ENCODE measurements at places on chromosomes 16 and 17.
A peak's percentile ranks its signal among the peaks of the same experiment; 100 is the strongest.

- DNase-seq = no peak
These were observed 196.4 kb upstream of the WSCD1 start for GRCh38 chr17:5873781-5874180.

DNA sequence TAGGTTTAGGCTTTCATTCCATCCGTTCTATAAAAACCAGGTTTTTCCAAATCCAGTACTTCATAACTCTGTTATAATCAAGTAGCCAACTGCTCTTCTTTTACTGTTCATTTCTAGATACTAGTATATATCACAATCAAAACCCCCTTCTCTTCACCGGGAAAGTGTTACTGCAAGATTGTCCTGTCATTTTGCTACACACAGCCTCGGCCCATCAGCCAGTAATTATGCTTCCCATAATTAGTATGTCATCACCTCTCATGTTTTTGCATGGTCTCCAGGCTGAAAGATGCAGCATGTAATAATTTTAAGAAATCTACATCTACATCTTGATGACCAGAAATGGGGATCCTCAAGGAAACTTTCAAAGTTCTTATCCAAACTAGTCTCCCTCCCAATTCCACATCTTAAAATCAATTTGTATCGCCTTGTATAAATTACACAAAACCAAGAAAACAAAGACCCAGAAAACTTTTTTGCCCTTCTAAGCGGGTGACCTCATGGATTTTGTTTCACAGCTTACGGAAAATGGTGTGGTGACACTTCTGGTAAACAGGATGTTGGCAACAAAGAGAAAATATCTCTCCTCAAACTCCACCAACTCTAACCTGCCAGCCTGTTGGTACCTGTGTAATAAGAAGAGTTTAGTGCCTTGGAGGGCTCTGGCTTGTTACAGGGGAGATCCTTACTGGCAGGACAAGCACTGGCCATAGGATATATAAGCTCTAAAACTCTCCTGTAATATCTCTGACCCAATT, 9.3 kb downstream of the TACO1 start:
- DNase-seq = no peak

DNA sequence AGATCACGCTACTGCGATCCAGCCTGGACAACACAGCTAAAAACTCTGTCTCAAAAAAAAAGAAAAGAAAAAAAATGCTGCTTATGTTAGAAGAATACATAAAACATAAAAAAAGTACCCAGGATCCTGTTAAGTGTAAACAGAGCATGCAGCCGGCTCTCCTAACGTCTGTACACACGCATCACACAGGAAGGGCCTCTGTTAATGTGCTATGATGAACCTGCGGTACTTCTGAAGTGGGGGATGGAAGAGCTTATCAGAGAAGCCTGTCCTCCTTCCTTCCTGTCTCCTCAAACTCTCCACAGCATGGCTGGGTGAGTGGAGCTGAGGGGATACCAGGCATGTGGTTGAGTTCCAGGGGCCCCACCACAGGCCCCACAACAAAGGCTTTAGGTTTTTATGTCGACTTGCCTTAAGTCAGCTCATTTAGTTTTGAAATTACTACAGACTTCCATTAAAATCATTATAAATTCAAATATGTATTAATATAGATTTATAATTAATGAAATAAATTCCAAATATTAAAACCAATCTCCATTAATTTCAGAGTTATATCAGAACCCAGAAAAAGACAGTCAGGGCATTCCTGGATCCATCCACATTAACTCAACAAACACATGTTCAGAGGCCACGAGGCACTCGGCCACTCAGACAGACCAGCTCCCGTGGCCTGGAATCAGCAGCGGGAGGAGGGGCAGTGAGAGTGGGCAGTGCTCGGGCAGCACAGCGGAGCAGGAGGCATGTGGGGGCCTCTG, 11.7 kb downstream of the CCDC57 start:
- DNase-seq = no peak

GRCh38 chr16:66959704-66960161, 1.3 kb upstream of the CES3 start:
- DNase-seq = no peak

DNA sequence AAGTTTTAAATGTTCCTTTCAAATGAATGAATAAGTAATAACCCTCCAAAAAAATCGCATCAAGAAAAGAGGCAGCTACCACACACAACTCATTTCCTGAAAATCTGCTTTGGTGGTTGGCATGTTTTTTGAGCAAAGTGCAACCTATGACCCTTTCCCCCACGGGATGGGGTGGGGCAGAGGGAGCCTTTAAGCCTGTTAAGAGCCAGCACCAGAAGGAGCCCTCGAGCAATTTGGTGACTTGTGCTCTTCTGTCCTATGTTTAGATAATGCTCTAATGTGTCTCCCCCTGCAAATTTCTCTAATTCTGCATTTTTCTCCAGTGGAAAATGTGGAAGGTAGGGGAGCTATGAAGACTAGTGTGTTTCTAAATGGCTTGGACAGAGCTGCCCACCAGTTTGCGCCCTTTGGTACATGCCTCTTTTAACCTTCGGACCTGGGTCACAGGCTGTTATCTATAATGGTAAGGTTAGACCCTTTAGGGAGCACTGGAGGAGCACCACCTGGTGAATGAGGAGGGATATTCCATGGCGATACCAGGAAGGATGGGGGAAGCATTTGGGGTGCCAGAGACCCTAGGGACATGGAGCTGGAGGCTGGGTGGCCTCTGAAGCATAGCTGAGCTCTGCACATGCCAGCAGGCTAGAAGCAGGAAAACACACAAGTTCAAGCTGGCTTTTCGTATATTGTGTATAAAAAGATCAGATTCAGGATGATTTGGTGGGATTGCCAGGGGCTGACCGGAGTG, 1.6 kb downstream of the PYCARD start:
- DNase-seq = peak; percentile 38

GRCh38 chr17:39543664-39544063, 64.1 kb downstream of the NEUROD2 start:
- DNase-seq = no peak

DNA sequence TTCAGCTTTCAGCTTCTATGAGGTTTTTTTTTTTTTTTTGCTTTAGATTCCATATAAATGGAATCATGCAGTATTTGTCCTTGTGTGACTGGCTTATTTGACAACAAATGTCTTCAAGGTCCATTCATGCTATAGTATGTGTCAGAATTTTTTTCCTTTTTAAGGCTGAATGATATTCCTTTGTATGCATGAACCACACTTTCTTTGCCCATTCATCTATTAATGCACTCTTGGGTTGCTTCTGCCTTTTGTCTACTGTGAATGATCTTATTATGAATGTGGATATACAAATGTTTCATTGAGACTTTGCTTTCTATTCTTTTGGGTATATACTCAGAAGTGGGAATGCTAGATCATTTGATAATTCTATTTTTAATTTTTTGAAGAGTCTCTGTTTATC, 27.0 kb upstream of the LRRC75A start:
- no peak for DNase-seq

DNA sequence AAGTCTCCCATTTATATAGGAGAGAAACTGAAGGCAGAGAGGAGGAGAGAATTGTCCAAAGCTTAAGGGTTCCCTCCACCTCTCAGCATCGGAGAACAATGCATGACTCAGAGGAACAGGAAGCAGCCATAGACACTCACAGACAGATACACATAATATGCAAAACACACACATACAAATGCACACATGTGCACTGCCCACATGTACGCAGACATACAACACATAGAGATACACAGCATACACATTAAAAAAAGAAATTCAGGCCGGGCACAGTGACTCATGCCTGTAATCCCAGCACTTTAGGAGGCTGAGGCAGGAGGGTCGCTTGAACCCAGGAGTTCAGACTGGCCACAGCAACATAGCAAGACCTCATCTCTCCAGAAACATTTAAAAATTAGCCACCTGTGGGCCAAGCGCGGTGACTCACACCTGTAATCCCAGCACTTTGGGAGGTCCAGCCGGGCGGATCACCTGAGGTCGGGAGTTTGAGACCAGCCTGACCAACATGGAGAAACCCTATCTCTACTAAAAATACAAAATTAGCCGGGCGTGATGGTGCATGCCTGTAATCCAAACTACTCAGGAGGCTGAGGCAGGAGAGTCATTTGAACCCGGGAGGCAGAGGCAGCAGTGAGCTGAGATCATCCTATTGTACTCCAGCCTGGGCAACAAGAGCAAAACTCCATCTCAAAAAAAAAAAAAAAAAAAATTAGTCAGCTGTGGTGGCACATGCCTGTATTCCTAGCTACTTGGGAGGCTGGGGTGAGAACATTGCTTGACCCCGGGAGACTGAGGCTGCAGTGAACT, 11.3 kb downstream of the ERAL1 start:
- DNase-seq = no peak

DNA sequence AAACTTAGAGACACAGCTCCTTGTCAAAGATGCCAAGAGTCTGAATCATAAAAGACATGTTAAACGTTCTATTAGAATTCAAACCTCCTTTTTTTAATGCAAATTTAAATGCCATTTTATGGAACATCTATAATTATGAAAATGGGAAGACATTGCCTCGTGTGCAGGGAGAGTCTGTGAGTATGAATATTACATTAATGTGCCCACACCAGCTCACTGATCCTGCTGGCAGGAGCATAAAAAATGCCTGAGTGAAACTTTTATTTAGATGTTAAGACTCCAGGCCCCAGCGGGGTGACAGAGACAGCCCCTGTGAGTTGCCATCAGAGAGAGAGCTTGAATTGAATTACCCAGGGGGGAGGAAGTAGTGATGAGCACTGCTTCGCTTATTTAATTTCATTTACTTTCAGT, 84.8 kb downstream of the SNX11 start:
- DNase-seq = no peak

DNA sequence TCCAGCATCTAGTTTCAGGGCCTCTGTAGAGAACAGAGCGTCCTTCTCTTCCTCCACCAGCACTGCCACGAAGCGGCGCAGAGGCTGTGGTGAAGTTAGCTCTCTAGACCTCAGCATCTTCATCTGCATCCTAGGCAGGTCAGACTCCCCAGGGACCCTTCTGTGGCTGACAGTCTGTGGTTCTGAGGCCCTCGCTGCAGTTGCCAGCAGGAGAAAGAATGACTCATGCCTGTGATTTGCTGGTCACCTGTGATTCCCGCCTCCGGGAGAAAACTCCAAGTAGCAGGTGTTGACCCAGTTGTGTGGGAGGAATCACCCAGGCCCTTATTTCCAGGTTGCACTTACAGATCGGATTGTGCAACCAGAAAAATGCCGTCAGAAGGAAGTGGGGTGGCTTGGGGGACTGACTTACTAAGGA, 117.3 kb upstream of the CACNG5 start:
- DNase-seq = no peak

- no peak for DNase-seq
These were observed 252.5 kb downstream of the SEC14L1 start for GRCh38 chr17:77393274-77393600.

GRCh38 chr17:63495491-63495890, 18.6 kb downstream of the ACE start:
- DNase-seq = no peak

GRCh38 chr17:79027925-79028491, 4.0 kb downstream of the C1QTNF1 start:
- no peak for DNase-seq

GRCh38 chr16:65309354-65309753, 187.5 kb upstream of the CDH11 start:
- DNase-seq = no peak

GRCh38 chr17:213286-214105, 32.0 kb upstream of the DOC2B start:
- DNase-seq = no peak

DNA sequence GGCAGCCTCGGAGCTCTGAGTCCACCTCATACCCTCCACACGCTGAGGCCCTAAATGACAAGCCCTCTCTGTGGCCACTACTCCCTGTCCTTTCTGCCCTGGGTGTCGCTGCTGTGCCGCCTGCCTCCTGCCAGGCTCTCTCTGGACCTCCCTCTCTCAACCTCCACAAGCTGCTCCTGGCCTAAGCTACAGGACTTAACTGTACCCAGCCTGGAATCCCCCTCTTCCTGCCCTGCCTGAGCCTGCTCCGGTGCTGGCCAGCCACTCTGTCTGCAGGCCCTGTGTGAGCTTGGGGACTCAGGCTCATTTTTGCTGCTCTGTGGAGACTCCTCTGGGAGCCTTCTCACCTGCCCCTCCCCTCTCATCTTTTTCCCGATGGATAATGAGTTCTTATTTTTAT, 21.5 kb downstream of the IFT140 start:
- no peak for DNase-seq

GRCh38 chr17:49964303-49964768, 4.7 kb upstream of the DLX4 start:
- DNase-seq = no peak

DNA sequence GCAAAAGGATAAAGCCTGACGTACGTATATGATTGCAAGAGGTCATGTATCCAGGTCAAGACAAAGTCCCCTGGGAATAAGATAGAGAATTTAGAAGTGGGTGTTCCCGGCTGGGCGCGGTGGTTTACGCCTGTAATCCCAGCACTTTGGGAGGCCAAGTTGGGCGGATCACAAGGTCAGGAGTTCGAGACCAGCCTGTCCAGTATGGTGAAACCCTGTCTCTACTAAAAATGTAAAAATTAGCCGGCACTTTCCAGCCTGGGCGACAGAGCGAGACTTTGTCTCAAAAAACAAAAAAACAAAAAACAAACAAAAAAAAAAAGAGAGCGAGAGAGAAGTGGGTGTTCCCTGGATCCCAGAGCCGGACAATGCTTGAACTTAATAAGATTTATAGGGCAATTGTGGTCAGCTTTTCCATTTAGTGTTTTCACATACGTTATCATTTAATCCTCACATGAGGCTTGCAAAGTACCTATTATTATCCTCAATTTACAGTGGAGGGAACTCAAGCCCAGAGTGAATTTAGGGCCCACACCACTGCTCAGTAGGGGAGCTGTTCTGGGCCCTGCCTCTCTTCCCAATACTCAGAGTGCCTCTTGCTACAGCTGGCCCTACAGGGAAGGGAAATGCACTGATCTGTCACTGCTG, 481 bp upstream of the GLTPD2 start:
- no peak for DNase-seq

- DNase-seq = no peak
These were observed 16.4 kb downstream of the SGF29 start for GRCh38 chr16:28569968-28570752.

DNA sequence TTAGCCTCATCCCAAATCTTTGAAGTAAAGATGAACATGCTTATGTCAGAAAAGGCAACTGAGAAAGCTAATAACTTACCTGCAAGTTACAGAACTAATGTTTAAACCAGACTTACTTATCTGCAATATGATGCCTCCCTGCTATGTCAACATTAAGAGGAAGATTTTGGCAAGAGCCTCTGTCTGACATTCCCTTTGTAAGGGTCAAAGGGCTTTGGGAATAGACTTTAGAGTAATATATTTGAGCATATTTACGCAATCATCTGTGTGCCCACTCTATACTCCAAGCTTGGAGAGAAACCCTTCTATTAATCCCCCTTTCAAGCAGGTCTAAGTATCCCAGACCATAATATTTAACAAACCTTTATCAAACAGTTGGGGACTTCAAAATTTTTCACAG, 389.4 kb downstream of the NPIPA8 start:
- no peak for DNase-seq

DNA sequence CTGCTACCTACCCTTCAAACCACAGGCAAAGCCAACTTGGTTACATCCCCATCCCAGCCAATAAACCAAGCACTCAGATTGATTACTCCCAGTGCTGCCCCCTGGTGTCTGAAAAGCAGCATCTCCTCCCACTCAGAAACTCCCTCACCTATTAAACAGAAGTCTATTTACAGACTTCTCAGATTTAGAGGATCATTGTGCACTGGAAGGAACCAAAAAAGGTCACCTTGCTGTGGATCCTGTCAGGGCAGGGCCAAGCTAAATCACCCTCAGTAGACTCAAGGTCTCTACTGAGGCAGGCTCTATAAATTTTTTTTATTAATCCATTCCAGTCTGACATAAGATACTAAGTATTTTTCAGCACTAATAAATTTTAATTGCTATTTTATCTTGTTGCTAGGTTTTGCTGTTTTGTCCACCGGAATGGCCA, 17.6 kb downstream of the HIGD1B start:
- DNase-seq = peak; percentile 79
